ENCODE measurements at places on chromosomes 2 and 18.

DNA sequence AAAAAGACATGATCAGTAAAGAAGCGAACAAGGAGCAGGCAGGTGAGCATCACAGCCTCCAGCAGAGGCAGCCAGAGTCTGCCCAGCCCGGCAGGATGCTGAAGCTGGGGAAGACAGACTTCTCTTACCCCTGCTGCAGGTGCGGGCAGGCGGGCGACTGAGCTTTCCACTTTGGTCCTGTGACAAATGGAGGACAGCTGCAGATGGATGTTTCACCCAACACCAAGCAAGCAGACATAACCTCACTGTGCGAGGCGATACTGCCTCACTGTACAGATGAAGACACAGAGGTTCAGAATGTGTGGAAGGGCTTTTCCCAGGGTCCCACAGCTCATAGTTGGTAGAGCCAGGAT lies 251.0 kb downstream of the AFF3 start:
- DNase-seq, result no peak

- no peak for DNase-seq
These were observed 40.3 kb upstream of the ZSWIM2 start for GRCh38 chr2:186889101-186889879.

- no peak for DNase-seq
These were observed 78.3 kb downstream of the MBP start for GRCh38 chr18:77054288-77054605.

DNA sequence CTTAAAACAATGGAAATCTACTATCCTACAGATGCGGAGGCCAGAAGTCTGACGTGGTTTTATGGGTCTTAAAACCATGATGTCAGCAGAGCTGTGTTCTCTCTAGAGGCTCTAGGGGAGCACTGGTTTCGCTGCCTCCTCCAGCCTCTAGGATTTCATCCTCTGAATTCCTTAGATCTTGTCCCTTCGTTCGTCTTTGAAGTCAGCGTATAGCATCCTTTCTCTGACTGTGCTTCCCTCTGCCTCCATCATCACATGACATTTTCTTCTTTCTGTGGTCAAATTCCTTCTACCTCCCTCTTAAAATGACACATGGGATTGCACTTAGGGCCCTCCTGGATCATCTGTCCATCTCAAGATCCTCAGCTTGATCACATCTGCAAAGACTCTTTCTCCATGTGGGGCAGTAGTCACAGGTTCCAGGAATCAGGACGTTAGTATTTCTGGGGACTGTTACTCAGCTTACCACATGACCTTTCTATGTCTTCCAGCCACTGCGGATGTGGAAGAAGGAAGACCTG lies 22.7 kb upstream of the NCK2 start:
- no peak for DNase-seq

DNA sequence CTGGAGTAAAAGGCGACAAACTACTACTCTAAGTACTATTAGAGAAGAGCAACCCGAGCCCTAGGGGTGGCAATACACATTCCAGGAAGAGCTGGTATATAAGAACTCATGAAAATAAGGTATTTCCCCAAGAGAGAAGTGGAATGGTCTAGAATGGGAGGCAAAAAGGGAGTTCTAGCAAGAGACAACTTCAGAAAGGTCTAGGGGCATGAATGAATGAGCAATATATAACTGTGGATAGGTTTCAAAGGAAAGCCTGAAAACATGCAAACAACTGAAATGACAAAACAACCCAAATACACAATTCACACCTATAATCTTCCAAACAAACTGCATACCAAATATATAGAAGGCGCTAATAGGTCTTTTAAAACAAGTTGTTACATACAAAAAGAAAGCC lies 22.2 kb downstream of the TRIP12 start:
- no peak for DNase-seq

DNA sequence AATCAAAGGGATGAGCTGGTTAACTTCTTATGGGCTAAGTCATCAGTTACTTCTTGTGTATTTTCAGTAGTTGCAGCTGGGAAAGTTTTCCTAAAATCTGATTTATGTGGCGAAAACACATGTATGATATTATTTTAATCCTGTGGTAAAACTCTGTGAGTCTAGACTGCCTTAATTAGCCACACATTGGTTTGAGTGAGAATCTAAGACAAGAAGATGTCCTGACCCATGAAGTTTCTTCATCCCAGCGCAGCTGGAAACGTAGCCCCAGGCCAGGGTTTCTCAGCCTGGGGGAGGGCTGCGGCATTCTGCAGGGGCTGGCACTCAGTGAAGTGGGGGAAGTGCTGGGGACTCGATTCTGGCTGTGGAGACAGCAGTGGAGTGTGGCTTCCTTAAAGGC lies 44.7 kb upstream of the INHBB start:
- no peak for DNase-seq

DNA sequence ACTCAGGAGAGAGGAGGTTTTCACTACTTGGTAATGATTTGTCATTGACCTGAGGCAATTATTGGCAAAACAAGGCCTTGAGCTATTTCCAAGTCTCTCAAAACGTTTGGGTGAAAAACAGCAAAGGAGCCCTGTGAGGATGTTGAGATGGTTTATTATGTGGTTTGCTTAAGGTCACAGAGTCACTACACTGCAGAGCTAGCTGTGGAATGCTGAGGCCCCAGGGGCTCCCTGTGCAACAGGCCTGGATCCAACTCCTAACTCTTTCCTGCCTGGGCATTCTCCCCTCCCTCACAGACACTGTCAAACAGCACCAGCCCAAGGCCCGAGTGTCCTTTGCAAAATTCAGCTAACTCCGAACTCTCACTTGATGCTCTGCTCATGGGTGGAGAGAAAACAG lies 754.6 kb upstream of the SOX11 start:
- no peak for DNase-seq

- no peak for DNase-seq
These were observed 24.2 kb upstream of the ZDBF2 start for GRCh38 chr2:206250041-206250897.

DNA sequence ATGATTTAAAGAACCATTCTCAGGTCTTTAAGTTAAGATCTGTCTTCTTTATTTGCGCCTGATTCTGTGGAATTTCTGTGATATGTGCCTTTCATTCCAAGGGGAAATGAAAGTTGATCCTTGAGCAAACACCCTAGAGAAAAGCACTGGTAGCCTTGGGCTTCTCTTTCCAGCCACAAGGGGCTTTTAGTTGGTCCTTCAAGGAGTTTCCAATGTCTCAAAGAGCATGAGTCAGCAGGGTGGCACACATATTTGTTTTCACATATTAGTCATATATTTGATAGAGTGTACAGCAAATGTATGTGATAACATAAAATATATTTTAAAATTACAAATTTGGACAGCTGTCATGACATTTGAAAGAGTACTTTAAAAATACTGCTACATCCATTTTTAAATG lies 339.5 kb downstream of the TXNL1 start:
- DNase-seq, result peak; percentile 9

GRCh38 chr18:54228364-54228763 lies 3.9 kb upstream of the MBD2 start:
- DNase-seq, result no peak
